Panc1 (cell line): ENCODE measurements at places on chromosomes 5 and 9. TPM values are rescaled to one million over a fixed set of nuclear protein-coding genes. Genes with fewer than 3 reads are reported as not detected.

DNA sequence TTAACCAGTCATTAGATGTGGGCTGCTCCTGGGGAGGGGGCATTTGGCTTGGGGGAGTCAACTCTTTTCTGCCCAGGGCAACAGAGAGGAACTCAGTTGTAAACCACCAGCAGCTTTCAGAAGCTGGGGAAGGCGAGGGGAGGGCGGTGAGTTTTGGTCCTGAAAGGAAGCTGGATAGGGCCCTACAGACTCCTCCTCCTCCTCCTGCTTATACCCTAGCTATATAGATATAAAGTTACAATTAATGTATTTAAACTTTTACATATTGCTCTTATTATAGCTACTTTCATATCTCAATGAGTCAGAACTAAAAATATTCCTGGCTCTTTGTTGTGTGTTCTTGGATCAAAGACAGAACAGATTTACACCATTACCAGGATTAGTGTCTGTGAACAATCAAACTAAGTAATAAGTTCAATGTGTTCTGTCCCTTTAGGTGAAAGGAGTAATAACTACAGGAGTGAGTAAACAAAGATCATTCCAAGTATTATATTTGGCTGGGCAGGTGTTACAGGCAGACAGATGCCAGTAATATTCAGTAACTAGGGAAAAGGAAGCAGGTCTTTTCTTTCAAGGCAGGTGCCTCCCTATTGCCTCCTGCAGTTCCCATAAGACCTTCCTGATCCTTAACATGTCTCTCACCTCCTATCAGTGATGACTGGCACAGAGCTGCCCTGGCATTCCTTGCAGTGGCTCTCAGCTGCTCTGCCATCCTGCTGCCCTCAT is 20.5 kb upstream of the VPS13A start:
- DNase-seq: no peak
- H3K4me1 ChIP-seq: no peaks in the 10 kb centered on the region
- H3K27ac ChIP-seq: no peak overlapping the region
- no peaks in the 10 kb centered on the region for H3K36me3 ChIP-seq
- no peak overlapping the region for H3K4me3 ChIP-seq

DNA sequence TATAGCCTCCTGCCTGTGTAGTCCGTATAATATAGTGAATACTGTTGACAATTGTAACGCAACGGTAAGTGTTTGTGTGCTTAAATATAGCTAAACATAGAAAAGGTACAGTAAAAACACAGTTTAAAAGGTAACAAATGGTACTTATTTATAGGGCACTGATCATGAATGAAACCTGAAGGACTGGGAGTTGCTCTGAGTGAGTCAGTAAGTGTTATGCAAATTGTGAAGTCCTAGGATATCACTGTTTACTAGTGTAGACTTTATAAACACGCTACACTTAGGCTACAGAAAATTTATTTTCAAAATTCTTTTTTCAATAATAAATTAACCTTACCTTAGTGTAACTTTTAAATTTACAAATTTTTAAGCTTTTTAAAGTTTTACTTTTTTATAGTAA is 1090.1 kb downstream of the CDH9 start:
- DNase-seq: no peak
- no peaks in the 10 kb centered on the region for H3K4me1 ChIP-seq
- no peak overlapping the region for H3K4me3 ChIP-seq

- H3K4me1 ChIP-seq: no peaks in the 10 kb centered on the region
- no peak overlapping the region for H3K4me3 ChIP-seq
- no peaks in the 10 kb centered on the region for H3K27me3 ChIP-seq
These were observed 10.7 kb downstream of the WNK2 start for GRCh38 chr9:93194641-93195040.

- no peaks in the 10 kb centered on the region for H3K27me3 ChIP-seq
- H3K36me3 ChIP-seq: 0 out of 2 replicates have a peak, but pooled peaks cover under 1% of the 10 kb centered on the region
- DNase-seq: no peak
- peaks cover 23% of the 10 kb centered on the region for H3K4me1 ChIP-seq
- peak overlapping the region; percentile 57 for H3K27ac ChIP-seq
These were observed 72.3 kb downstream of the PSMB7 start for GRCh38 chr9:124342776-124343485.

GRCh38 chr5:115952588-115952987 is 9.7 kb upstream of the LVRN start:
- no peaks in the 10 kb centered on the region for H3K36me3 ChIP-seq
- H3K27ac ChIP-seq: no peak overlapping the region
- no peak overlapping the region for H3K4me3 ChIP-seq
- no peaks in the 10 kb centered on the region for H3K4me1 ChIP-seq
- H3K27me3 ChIP-seq: no peaks in the 10 kb centered on the region

Gene SH3RF2
- 23.1 TPM for total RNA-seq

Gene TRIM32
- total RNA-seq: 20.2 TPM

Gene OR1J2
- not detected for total RNA-seq
